Tibial nerve (tissue), 4 donors: ENCODE measurements at places on chromosomes 2 and 18. TPM values are rescaled to one million over a fixed set of nuclear protein-coding genes. Genes with fewer than 3 reads are reported as not detected.
A peak's percentile ranks its signal among the peaks of the same experiment; 100 is the strongest.

DNA sequence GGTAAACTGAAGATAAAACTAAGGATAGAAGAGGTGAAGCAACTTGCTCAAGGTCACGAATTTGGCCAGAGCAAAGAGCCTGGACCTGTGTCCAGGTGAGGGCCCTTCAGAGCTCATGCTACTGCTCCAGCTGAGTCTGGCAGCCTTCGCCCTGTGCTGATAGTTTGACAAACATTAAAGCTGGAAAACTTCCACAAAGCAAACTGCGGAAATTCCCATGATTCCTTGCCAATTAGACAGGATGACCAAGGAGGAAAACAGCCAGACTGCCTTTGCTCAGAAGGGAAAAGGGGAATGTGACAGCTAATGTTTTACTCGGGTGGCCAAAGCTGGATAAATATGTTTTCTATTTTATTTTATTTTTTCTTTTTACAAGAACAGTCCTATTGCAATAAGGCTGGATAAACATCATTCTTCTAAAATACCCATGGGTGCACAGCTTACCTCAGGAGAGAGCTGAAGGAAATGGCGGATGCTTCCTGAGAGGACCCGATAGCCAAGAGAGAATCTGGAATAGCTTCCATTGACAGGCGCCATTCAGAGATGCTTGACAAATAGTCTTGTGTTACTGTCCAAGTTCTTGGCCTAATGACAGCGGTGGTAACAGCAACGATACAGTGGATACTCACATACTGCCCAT is 5.3 kb upstream of the CTAGE1 start:
- H3K27me3 ChIP-seq, result no peaks in the 10 kb centered on the region
- no peaks in the 10 kb centered on the region for H3K4me1 ChIP-seq
- H3K27ac ChIP-seq, result no peak overlapping the region
- no peak overlapping the region for H3K4me3 ChIP-seq

The SNTG2 gene
- total RNA-seq, result 39.8 TPM

The DOK6 gene
- 6.8 TPM for total RNA-seq

- no peaks in the 10 kb centered on the region for H3K27me3 ChIP-seq
- no peak for DNase-seq
- no peak overlapping the region for H3K27ac ChIP-seq
- no peaks in the 10 kb centered on the region for H3K4me1 ChIP-seq
- no peaks in the 10 kb centered on the region for H3K36me3 ChIP-seq
Observed at GRCh38 chr18:66833646-66834045, 229.8 kb upstream of the CDH19 start.

DNA sequence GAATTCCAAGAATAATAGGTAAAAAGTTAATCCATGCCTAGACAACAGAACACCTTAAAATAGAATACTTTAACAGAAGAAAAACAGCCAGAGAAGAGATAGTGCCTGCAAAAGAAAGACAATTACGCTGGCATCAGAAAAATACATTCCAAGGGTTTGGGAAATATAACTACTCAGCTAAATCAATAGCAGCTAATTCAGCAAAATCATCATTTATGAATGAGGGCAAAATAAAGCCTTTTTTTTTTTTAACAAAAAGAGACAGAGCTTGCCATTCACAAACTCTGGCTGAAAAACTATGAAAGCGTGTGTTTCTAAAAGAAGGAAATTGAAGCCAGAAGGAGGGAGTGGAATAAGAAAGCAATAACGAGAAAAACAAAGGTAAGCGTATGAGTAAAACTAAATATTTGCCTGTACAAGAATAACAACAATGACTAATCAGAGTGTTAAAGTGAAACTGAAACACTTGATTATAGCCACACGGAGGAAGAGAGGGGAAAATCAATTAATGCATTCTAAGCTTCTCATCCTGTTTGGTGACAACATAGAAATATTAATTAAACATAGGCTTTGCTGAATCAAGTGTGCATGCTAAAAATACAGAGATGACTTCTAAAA is 90.2 kb downstream of the EHD3 start:
- peak overlapping the region; percentile 7 for H3K4me3 ChIP-seq
- H3K36me3 ChIP-seq, result no peaks in the 10 kb centered on the region
- peaks cover 2% of the 10 kb centered on the region for H3K4me1 ChIP-seq
- no peaks in the 10 kb centered on the region for H3K27me3 ChIP-seq

GRCh38 chr18:48896326-48896874 is 54.4 kb downstream of the SMAD7 start:
- no peak for DNase-seq
- no peaks in the 10 kb centered on the region for H3K27me3 ChIP-seq
- peaks cover 25% of the 10 kb centered on the region for H3K4me1 ChIP-seq
- no peaks in the 10 kb centered on the region for H3K36me3 ChIP-seq

The RAB6C gene
- total RNA-seq, result not detected

- H3K27me3 ChIP-seq, result no peaks in the 10 kb centered on the region
- H3K4me3 ChIP-seq, result no peak overlapping the region
- H3K27ac ChIP-seq, result no peak overlapping the region
- no peak for DNase-seq
Observed at GRCh38 chr2:97718051-97718882, 4.9 kb downstream of the ZAP70 start.

DNA sequence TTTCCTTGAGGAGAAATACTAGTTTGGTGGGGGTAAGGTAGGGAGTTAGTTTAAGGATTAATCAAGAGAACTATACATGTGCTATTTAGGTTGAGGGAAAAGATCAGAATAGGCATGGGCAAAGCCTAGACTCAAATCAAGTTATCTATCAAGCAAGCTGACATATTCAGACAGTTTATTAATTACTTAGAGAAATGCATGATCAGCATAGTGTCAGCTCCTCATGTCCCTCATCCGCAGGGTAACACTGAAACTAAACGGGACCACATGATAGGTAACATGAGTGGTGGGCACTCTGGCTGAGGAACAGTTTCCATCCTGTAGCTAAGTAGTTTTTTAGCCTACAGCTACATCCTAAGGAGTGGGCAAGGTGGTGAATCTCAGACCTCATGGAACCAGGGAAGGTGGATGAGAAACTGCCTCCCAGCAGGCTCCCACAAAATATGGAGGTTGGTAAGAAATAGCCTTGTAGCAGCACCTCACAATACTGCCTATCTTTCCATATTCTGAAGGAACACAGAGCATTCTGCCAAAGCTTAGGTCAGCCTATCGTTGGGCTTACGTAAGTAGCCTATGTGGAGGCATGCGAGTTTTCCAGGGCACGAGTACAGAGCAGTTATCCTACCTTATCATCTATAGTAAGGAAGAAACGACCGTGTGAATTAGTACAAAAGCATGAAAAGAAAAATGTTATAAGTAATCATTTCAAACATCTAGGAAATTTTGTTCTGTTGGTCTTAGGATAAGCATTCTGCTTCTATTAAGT is 18.4 kb downstream of the ZC3H6 start:
- H3K27me3 ChIP-seq, result no peaks in the 10 kb centered on the region
- H3K4me1 ChIP-seq, result peaks cover 13% of the 10 kb centered on the region
- no peak overlapping the region for H3K4me3 ChIP-seq
- DNase-seq, result no peak
- no peaks in the 10 kb centered on the region for H3K36me3 ChIP-seq
- no peak overlapping the region for H3K27ac ChIP-seq

DNA sequence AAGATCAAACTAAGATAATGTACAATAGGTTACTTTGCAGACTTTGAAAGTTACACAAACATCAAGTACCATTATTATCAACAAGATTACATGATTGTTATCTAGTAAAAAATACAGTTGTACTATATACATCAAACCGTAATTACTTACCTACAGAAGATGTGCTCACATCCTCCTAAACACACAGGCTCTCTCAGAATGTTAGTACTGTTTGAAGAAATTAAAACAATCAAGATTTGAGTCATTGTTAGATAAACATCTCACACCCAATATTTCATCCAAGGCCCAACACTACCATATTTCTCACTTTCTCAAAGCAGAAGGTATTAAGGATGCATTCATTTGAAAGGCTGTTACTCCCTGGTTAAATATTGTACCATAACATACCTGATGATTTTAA is 12.6 kb downstream of the BARD1 start:
- no peaks in the 10 kb centered on the region for H3K4me1 ChIP-seq
- no peak for DNase-seq
- H3K27ac ChIP-seq, result no peak overlapping the region
- no peaks in the 10 kb centered on the region for H3K27me3 ChIP-seq

GRCh38 chr2:35976611-35977010 is 379.0 kb upstream of the CRIM1 start:
- H3K36me3 ChIP-seq, result no peaks in the 10 kb centered on the region
- H3K27me3 ChIP-seq, result no peaks in the 10 kb centered on the region
- no peak overlapping the region for H3K27ac ChIP-seq
- no peak for DNase-seq

The IER3IP1 gene
- 8.6 TPM for total RNA-seq

- no peak for DNase-seq
- H3K27ac ChIP-seq, result no peak overlapping the region
- no peak overlapping the region for H3K4me3 ChIP-seq
- no peaks in the 10 kb centered on the region for H3K4me1 ChIP-seq
- H3K36me3 ChIP-seq, result peaks cover 28% of the 10 kb centered on the region
Observed at GRCh38 chr2:25473758-25474340, 132.1 kb upstream of the DNMT3A start.

GRCh38 chr2:127060264-127060945 is 46.5 kb downstream of the BIN1 start:
- no peak overlapping the region for H3K4me3 ChIP-seq
- H3K4me1 ChIP-seq, result peaks cover 3% of the 10 kb centered on the region
- DNase-seq, result no peak
- H3K27ac ChIP-seq, result no peak overlapping the region

The SRD5A2 gene
- total RNA-seq, result not detected

DNA sequence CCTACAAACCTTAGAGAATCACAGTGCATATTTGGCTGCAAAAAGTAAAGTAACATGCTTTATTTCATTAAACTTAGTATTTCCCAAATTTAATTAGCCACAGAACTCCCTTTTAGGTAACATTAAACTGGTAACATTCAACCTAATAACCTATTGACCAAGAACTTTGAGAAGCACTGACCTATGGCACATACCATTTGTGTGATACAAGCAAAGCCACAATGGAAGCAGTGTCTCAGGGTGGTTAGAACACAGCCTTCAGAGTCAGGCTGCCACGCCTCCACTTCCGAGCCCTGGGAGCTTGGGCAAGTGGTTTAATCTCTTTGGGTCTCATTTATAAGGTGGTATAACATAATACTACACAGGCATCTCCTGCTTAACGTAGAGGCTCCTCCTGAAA is 301.4 kb downstream of the PDE11A start:
- no peaks in the 10 kb centered on the region for H3K36me3 ChIP-seq
- peaks cover 3% of the 10 kb centered on the region for H3K4me1 ChIP-seq
- no peak overlapping the region for H3K4me3 ChIP-seq
- no peak for DNase-seq

- peaks cover 3% of the 10 kb centered on the region for H3K36me3 ChIP-seq
- no peaks in the 10 kb centered on the region for H3K4me1 ChIP-seq
- DNase-seq, result no peak
- H3K27ac ChIP-seq, result no peak overlapping the region
- no peak overlapping the region for H3K4me3 ChIP-seq
Observed at GRCh38 chr18:76350134-76351025, 144.7 kb downstream of the ZNF516 start.

The SMPD4 gene
- 72.6 TPM for total RNA-seq

The POMC gene
- total RNA-seq, result 8.6 TPM

The CD302 gene
- 73.2 TPM for total RNA-seq

GRCh38 chr2:61967262-61967661 is 61.8 kb downstream of the COMMD1 start:
- no peaks in the 10 kb centered on the region for H3K27me3 ChIP-seq
- H3K27ac ChIP-seq, result no peak overlapping the region
- H3K4me1 ChIP-seq, result peaks cover 1% of the 10 kb centered on the region
- H3K4me3 ChIP-seq, result no peak overlapping the region
